Stromal cell of bone marrow (primary cell): ENCODE measurements at places on chromosomes 11 and 22.

GRCh38 chr11:62012832-62013461, 45.5 kb upstream of the FTH1 start:
- DNase-seq = no peak

- no peak for DNase-seq
Measured at GRCh38 chr22:50015451-50016307, 3.1 kb upstream of the IL17REL start.

DNA sequence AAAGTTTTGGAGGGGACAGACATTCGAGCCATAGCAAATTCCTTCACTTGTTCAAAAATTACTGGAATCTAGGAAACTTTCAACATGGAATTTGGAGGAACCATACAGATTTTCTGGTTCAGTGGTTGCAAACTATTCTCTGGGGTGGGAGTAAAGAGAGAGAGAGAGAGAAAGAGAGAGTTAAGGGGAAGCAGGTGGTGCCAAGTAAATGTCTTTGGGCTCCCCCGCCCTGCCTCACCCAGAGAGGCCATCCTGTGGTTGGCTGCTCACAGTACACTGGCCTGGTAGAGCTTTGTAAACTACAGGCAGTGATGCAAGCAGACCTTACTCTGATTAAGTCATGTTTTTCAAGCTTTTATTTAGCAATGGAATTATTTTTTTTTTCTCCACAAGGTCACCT, 82.6 kb downstream of the ADAMTS15 start:
- DNase-seq = no peak

DNA sequence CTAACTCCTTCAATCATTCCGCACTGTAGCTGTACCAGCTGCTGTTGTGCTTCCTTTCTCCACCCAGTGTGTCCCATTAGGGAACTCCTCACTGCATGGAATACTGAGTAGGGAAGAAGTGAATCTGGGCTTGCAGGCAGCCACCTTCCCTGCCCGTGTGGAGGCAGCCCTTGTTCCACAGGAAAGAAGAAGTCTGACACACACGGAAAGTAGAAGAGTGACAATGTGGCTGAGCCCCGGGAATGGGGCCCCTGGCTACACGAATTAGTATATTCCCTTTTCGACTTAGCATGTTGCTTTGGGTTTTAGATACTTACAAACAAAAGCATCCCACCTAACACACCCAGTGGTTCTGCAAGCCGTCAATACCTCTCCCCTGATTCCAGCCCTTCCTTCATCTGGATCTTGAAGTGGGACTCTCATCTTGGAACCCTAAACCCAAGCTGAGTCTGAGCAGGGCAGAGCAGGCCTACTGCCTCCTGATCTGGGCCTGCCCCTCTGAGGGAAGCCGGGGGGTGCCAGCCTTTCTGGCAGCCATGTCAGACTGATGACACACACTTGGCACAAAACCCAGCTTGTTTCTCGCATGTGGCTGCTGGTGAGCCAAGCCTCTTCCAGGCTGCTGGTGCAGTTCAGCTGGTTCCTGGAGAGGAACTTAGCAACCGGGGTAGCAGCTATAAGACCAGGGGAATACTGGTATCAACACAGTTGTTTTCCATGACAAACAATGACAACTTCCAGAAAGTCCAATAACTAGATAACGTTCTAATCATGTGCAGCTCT, 71.6 kb downstream of the C11orf58 start:
- DNase-seq = peak; percentile 58

DNA sequence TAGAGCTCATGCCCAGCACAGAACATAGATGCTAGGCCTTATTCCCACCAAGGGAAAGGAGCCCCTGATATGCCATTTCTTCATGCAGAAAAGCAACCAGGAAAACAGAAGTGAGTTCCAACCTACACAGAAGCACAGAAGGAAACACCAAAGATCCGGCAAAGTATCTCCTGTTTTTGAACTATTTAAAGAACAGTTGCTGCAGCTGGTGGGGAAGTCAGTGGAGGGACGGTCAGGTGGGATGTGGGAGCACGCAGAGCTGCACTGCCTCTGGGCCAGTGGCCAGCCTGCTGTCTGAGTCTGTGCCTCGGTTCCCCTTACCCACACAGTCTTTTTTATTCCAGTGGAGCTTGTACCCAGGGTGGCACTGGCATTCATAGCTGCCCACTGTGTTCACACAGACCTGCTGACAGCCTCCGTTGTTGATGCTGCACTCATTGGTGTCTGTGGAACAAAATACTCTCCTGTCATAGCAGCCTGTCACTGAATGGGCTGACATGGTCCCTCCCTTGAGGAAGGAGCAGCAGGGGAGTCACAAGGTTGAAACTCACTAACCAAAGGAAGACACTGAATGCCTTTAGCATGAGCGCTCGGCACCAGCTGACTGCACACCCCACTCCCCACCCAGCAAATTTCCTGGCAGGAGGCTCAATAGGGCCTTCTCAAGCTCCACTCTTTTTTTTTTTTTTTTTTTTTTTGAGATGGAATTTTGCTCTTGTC, 37.9 kb downstream of the SCUBE2 start:
- DNase-seq = no peak
